ENCODE measurements at places on chromosomes 3 and 15.

- no peak for DNase-seq
Observed at GRCh38 chr3:179067839-179068238, 3.8 kb downstream of the ZMAT3 start.

DNA sequence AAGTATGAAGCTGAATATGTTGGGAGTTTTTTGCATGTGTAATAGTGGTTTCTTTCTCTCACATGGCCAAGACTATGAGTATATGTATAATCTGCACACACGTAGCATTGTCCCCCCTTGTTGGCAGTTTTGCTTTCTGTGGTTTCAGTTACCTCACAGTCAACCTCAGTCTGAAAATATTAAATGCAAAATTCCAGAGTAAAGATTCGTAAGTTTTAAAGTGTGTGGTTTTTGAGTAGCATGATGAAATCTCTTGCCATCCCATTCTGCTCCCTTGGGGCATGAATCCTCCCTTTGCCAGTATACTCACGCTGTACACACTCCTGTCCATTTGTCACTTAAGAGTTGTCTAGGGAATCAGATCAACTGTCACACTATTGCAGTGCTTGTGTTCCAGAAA lies 742.0 kb upstream of the CCDC54 start:
- DNase-seq, result no peak

GRCh38 chr3:122410639-122411038 lies 5.2 kb downstream of the WDR5B start:
- DNase-seq, result no peak

DNA sequence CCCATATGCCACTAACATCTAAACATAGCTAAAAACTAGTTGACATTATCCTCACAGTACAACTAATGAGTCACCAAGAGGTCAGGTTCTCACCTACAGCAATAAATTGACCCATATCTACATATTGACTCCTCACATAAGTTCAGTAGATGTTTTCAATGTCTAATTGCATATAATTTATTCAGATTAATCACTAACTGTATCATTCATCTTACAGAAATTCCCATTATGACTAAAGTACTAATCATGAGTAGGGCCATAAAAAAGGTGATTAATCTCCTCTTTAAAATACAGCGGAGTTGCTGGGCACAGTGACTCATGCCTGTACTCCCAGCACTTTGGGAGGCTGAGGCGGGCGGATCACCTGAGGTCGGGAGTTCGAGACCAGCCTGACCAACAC lies 82.4 kb upstream of the ST3GAL6 start:
- no peak for DNase-seq

DNA sequence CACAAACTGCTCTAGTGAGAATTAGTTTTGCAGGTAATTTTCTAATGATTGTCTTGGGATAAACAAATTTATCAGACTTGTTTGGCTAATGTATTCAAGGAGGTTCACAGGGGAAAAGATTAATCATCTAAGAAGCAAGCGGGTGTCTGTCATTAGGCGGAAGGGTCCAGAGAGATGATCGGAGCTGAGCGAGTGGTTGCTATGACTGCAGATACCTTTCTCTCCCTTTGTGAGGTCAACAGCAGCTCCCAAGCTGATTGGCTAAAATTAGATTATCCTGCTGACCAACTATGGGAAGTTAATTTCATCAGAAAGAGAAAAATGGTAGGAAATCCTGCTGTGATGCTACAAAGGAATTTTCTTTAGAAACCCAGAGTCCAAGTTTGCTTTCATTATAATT lies 276.0 kb downstream of the SOX2 start:
- DNase-seq, result no peak

GRCh38 chr3:9117220-9117619 lies 132.2 kb downstream of the SRGAP3 start:
- no peak for DNase-seq

GRCh38 chr3:112605285-112605684 lies 35.7 kb downstream of the CCDC80 start:
- DNase-seq, result no peak

DNA sequence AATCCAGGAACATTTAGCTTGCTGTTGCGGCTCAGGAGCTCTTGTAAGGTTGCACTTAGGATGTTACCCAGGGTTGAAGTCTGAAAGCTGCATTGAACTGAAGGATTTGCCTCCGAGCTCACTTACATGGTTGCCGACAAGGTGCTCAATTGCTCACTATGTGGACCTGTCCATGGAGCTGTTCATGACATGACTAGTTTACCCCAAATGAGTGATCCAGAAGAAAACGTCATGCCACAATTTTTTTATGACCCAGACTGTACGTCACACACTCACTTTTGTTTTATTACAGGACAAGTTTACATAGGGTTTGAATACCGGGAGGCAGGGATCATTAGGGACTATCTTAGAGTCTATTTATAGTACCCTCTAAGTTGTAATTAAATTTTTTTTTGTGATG lies 21.0 kb upstream of the CLDN11 start:
- DNase-seq, result no peak

DNA sequence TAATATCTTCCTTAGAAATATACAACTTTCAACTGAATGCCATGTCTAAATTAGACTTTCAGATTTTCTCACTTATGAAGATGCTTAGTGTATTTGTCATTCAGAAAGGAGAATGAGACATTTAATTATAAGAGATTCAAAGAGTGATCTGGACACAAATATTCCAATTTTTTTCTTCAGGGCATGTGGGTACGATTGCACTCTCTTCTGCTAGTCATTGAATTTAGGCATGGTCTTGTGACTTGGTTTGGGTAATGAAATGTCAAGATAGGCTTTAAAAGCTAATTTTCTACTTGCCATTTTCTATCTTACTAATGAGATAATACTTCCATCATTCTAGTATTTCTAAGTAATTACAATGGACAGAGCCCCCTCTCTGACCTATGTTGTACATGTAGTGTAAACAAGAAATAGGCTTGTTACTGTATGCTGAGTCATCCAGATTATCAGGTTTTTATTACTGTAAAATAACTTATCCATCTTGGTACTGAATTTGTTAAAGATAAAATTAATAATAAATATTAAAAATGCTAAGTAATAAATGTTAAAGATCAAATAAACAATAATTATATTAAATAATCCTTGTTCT lies 770.8 kb upstream of the BCHE start:
- no peak for DNase-seq

- DNase-seq, result no peak
Observed at GRCh38 chr3:95356764-95357501, 1294.1 kb downstream of the NSUN3 start.

DNA sequence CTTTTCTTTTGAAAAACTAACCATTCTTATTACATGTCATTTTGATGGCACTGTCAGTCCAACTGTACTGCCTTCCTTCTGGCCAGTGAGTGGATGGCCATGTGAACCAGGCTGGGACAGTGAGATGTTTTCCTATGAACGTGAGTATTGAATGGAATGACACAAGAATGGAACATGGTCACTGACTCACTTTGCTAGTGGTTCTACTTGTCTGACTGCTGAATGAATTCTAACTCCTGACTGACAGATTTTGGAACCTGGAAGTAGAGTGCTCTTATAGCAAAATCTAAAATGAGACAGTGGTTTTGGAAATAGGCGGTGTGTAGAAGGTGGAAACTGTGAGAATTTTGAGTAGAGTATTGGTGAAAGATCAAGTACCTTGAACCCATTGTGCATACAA lies 606.9 kb upstream of the KCNMB2 start:
- no peak for DNase-seq

GRCh38 chr15:77603611-77604336 lies 28.9 kb downstream of the LINGO1 start:
- no peak for DNase-seq

- no peak for DNase-seq
Observed at GRCh38 chr3:37526511-37526910, 335.2 kb upstream of the CTDSPL start.

DNA sequence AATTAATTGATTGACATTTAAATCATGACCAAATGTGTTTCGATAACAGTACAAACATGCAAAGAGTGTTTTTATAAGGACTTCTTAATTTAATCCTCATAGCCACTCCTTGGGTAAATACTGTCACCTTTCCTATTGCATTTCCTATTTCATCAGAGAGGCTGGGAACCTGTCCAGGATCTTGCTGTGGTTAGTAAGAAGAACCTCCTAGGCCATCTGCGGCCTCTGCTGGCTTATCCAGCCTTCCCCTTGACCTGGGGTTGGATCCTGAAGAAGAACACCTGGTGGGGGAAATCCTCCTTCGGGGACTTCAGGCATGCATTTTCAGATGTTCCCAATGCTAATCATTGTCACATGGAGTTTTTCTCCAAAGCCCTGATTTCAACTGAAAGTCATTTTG lies 25.5 kb downstream of the GLDN start:
- DNase-seq, result no peak

GRCh38 chr3:124582196-124582595 lies 148.1 kb upstream of the UMPS start:
- DNase-seq, result no peak

DNA sequence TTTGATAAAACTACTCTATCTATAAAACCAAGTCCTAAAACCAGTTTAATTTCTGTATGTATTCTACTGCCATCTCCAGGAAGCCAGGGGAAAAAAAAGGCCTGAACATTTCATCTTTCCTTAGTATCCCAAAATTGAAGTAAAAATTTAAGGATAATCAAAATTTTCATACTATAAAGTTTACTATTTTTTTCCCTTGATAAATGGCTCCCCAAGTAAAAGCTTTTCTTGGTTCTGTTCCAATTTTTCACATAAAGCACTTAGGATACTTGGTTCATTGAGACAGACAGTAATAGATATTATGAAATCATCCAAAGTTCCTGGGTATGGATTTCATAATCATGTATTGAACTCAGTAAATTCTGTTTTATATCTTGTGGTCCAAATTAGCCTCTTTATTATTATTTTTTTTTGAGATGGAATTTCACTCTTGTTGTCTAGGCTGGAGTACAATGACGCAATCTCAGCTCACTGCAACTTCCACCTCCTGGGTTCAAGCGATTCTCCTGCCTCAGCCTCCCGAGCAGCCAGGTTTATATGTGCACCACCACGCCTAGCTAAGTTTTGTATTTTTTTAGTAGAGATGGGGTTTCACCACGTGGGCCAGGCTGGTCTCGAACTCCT lies 34.5 kb downstream of the ICE2 start:
- DNase-seq, result no peak

DNA sequence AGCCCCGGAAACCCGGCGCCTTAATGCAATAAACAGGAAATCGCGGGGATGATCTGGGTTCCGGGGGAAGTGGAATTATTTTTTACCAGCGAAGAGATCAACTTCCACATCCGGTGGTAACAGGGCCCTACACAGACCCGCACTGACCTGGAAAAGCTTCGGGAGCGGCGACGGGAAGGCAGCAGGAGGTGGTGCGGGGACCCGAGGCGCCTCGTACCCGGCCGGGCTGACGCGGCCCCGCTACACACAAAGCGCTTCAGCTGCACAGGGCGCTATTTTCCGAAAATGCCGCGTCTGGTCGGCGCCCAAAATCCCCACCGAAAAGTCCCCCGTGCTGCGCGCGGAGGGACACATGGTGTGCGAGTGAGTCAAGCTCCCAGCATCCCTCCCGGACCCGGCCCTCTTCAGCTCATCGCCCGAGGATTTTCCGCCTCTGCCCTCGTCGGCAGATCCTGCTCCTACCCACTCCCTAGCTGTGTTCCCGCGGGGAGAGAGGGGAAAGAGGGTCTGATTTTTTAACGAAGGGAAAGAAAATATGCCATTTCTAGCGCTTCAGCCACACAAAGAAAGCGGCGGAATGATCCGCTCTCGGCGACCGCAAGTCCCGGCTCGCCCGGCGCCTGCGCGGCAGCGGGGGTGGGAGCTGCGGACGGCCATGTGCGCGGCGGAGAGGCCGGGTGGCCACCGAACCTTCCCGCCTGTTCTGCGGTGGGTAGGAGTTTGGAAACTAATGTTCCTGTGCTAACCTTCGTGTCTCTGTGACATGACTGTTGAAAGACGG lies at the start of gene GABPB1:
TSS of gene GABPB1 (minus strand) at position 361 of the 781 bp plus-strand sequence. CDS start 45,400 bp downstream, outside the sequence.
- peak; percentile 81 for DNase-seq

DNA sequence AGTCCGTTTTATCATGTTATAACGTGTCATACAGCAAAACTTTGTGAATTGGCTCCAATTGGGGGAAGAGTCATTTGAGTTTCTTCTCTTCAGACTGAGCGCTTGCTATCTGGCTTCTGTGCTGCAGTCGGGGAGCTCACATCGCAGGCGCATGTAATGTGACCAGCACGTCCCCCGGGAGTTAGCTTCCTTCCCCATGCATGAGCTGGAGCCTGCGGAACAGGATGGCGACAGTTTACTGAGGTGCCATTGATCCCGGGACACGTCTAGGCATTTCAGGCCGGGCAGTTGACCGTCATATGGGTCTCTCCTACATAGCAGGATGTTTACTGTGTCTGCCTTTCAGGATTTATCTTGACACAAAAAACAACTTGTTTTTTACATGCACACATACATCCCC lies 44.8 kb downstream of the CMTM8 start:
- DNase-seq, result no peak

DNA sequence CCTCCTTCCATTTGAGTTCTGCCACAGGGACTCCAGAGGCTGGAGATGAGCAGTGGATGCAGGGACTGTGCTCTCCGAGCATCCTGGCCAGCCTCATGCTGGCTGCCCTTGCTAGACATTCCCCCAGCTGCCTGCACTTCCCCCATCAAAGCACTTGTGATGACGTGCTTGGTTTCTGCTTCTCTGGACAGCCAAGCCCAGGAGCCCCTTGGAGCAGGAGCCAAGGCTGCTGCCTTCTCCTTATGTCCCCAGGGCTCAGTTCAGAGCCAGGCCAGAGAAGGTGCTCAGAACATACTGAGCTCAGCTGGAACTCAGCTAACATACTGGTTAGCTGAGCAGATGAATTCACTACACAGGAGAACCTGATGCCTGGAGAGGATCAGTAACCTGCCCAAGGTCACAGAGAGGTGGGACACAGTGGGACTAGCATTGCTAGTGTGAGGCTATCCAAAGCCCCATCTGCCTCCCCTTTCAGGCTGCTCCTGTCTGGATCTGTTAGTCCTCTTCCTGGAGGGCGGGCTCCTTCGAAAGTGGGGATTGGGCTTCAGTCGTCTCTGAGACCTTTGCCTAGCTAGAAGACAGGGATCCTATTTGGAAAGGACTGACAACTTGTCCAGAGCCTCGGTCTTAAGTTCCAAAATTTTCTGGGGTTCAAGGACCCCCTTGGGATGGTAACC lies 4.3 kb downstream of the PCBP4 start:
- DNase-seq, result no peak

DNA sequence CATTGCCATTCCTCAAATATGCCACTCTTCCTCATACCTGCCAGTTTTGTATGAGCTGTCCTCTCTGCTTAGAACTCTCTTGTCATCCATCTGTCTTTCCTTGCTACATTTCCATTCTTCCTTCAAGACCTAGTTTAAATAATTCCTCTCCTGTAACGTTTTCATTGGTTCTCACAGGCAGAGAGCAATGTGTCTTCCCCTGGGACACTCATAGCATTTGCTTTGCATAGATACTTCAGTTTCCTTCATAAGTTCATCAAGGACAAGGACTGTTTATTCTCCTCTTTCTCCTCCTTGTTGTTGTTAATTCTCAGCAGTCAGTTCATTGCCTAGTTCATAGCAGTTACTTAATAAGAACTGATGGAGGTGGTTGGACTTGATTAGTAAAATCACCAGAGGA lies 10.5 kb downstream of the NR2C2 start:
- no peak for DNase-seq

- no peak for DNase-seq
Observed at GRCh38 chr15:98002866-98003265, 42.4 kb downstream of the ARRDC4 start.

- peak; percentile 51 for DNase-seq
Observed at GRCh38 chr15:58453931-58454793, 22.4 kb downstream of the LIPC start.

- no peak for DNase-seq
Observed at GRCh38 chr15:48925714-48926223, 38.0 kb downstream of the SHC4 start.

Data from stimulated activated CD8-positive, alpha-beta memory T cell treated with anti-CD3 and anti-CD28 coated beads, Interleukin-2, amount 100 ng/mL, for 48 hours (primary cell).